ENCODE measurements at places on chromosomes 2 and 18. TPM values are rescaled to one million over a fixed set of nuclear protein-coding genes. Genes with fewer than 3 reads are reported as not detected.
A peak's percentile ranks its signal among the peaks of the same experiment; 100 is the strongest.

DNA sequence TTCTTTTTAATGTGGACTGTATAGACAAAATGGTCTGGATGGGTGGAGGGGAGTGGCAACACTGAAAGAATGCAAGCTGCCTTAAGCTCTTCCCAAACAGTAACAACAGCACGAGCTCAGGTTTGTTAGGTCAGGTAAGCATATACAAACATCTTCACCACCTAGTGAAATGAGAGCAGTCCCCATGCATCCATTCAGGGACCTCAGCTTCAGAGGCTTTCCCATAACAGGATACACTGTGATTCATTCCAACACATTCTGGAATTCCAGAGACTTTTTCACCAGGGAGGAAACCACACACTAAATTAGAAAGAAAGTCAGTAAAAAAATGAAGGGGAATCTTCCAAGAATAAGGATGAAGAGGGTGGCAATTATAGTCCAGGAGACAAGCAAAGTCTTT, 50.4 kb upstream of the BZW1 start:
- no peak for DNase-seq

- peak; percentile 29 for DNase-seq
Measured at GRCh38 chr2:8229546-8229986, 452.3 kb upstream of the ID2 start.

GRCh38 chr2:235762832-235763598, 269.2 kb downstream of the AGAP1 start:
- DNase-seq: no peak

DNA sequence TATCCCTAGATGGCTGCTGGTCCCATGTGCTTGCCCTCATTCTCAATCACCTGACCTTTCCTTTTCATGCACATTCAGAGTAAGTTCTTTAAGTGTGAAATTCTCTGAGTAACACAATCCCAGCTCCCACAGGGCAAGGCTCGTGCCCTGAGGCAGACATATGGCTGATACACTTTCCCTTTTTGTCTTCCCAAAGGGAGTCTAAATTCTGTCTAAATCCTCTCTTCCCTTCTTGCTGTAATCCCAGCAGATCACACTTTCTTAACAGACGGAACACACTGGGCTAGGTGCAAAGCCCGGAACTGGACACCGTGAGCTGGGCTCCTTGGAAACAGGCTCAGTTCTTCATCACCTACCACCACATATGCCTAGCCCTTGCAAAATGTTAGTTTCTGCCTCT, 147.6 kb downstream of the GALNT14 start:
- DNase-seq: no peak

The LHCGR gene
- not detected for total RNA-seq

DNA sequence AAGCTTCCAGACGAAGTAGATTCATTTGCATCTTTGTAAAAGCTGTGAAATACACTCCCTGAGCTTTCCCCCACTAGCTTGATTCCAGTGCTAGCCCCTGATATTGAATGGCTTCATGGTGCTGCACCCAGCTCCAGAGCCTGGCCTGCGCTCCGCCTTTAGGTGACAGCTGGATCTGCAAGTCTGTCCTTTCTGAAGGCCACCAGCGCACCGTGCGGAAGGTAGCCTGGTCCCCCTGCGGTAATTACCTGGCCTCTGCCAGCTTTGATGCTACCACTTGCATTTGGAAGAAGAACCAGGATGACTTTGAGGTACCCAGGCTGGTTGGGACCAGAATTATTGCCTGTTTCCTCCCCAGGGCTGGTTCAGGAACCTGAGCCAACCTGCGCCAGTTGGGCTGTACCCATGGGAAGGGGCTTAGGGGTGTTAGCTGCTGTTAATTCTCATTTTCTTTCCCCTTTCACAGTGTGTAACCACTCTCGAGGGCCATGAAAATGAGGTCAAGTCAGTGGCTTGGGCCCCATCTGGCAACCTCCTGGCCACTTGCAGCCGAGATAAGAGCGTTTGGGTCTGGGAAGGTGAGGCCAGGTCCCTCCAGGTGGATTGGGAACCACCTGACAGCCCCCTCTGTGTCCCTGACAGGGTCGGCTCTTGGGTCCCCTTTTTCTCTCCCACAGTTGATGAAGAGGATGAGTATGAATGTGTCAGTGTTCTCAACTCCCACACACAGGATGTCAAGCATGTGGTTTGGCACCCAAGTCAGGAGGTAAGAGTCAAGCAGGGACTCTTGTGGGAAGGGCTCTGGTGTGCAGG, 1.3 kb downstream of the CIAO1 start:
- peak; percentile 41 for DNase-seq

DNA sequence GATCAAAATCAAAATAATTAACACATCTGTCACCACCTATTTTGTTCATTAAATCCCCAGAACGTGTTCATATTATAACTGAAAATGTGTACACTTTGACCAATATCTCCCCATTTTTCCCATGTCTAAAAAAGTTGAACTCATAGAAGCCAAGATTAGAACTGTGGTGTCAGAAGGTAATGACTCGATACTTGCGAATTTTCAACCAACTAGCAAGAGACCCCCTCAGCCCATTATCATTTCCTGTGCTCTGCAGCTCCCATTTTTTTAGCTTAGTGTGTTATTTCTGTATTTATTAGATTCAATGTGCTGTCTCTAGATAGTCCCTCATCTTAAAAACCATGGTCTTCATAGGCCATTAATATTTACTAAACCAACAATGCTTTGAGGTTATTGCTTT, 248.7 kb upstream of the PIK3C3 start:
- DNase-seq: no peak

The AMER3 gene
- not detected for total RNA-seq

GRCh38 chr2:7599462-7600258, 682.4 kb downstream of the RNF144A start:
- DNase-seq: no peak

- DNase-seq: no peak
Measured at GRCh38 chr2:15565994-15566671, 5.0 kb upstream of the NBAS start.

- DNase-seq: no peak
Measured at GRCh38 chr2:221554769-221555493, 17.2 kb downstream of the EPHA4 start.

The PGAP1 gene
- total RNA-seq: 17.4 TPM

GRCh38 chr2:8543060-8543382, 138.8 kb upstream of the ID2 start:
- DNase-seq: no peak

GRCh38 chr2:217884985-217885384, 117.8 kb downstream of the TNS1 start:
- DNase-seq: no peak

DNA sequence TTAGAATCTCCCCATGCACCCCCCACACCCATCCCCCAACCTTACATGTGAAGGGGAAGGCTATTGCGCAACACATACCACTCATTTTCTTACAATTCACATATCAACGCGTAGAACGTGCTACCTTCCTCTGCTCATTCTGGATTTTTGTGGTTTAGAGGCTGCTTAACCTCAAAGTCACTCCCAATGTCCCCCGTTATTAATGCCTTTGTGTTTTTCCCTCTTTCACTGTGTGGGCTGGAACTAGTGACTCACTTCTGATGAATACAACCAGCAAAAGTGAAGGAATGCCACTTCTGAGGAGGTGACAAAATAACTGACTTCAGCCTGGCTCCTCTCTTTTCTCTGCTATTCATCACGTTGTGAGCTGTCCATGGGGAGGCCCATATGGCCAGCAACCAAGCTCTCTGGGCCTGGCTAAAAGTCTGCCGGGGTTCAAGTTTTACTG, 342.5 kb upstream of the NXPH2 start:
- no peak for DNase-seq

DNA sequence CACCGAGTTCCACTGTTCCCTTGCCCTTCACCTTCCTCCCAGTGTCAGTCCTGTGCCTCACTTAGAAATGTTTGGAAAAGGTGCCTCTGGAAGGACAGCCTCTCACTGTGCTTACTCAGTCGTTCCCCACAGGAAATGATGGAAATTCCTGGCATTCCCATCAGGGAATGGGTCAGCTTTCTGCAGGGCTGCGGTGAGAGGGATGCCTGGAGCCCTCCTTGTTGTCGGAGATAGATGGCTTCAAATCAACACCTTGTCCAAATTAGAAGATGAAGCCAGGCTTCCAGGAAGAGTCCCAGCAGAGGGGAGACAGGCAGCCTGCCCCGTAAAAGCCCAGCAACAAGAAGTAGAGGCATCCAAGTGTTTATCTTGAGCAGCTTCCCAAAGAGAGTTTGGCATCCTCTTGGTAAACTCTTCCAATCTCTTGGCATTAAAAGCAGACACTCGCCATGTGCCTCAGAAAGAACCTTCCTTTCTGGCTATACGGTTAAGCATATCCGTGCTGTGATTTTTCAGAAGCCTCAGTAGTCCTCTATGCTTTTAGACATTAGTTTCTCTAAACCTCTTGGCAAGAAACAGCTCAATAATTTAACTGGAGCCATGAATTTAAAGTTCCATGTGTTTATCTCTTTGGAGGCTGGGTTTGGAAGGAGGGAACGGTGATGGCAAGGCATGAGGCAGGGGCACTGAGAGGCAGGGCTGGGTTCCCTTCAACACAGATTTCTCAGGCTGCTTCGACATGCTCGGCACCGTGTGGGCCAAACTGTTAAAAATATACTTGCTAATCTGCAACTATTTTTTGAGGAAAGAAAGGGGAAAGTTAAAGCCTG, 25.1 kb downstream of the COLEC12 start:
- no peak for DNase-seq

The UPP2 gene
- total RNA-seq: not detected

GRCh38 chr2:238220892-238221521, 17.5 kb upstream of the ILKAP start:
- no peak for DNase-seq

The EVX2 gene
- not detected for total RNA-seq

- DNase-seq: no peak
Measured at GRCh38 chr18:48126240-48126639, 195.8 kb upstream of the SMAD2 start.

The CREB1 gene
- total RNA-seq: 100 TPM

The ACTG2 gene
- total RNA-seq: 1.3 TPM

DNA sequence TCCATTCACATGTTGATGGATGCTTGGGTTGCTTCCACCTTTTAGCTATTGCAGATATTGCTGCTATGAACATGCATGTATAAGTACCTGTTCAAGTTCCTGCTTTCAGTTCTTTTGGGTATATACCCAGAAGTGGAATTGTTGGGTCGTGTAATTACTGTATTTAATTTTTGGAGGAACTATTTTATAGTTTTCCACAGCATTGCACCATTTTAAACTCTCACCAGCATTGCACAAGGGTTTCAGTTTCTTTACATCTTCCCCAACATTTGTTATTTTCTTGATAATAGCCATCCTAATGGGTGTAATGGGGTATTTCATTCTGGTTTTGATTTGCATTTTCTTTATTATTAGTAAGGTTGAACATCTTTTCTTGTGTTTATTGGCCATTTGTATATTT, 16.0 kb downstream of the ACTR3 start:
- no peak for DNase-seq

The PFN4 gene
- not detected for total RNA-seq

DNA sequence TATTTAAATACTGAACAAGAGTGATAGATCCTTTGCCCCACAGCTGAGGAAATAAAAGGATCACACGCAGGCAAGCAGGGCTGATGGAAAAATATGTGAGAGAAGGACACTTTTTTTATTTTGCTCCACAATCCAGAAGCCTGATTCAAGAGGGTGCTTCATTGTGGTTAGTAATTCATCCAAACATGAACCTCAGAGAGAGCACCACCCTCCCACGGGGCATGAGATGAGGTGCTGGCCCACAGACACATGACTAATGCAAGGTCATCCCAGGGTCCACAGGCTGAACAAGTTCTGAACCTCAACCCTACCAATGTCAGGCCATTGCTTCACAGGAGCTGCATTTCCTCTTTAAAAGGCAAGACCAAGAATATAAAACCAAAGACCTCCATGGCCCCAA, 239.6 kb downstream of the MREG start:
- no peak for DNase-seq

- DNase-seq: no peak
Measured at GRCh38 chr2:19860022-19860421, 41.8 kb downstream of the TTC32 start.

The TP53I3 gene
- 0.58 TPM for total RNA-seq

The CD8A gene
- total RNA-seq: 194 TPM

GRCh38 chr2:240127191-240127750, 8.8 kb downstream of the COPS9 start:
- no peak for DNase-seq

The PROKR1 gene
- total RNA-seq: not detected

- DNase-seq: no peak
Measured at GRCh38 chr18:12796448-12796847, 87.6 kb downstream of the PTPN2 start.

- DNase-seq: no peak
Measured at GRCh38 chr2:223052548-223053483, 826 bp downstream of the KCNE4 start.

- DNase-seq: no peak
Measured at GRCh38 chr2:219619235-219619634, 8.2 kb upstream of the SLC4A3 start.

The SH3YL1 gene
- 71.4 TPM for total RNA-seq

GRCh38 chr2:200148366-200148765, 158.1 kb upstream of the SPATS2L start:
- DNase-seq: no peak

GRCh38 chr2:60794271-60794863, 38.3 kb downstream of the PAPOLG start:
- no peak for DNase-seq

GRCh38 chr2:171217330-171217729, 56.6 kb upstream of the TLK1 start:
- no peak for DNase-seq

- no peak for DNase-seq
Measured at GRCh38 chr2:47037678-47038077, 117.4 kb downstream of the STPG4 start.

- no peak for DNase-seq
Measured at GRCh38 chr2:33085646-33086045, 138.9 kb downstream of the LTBP1 start.

DNA sequence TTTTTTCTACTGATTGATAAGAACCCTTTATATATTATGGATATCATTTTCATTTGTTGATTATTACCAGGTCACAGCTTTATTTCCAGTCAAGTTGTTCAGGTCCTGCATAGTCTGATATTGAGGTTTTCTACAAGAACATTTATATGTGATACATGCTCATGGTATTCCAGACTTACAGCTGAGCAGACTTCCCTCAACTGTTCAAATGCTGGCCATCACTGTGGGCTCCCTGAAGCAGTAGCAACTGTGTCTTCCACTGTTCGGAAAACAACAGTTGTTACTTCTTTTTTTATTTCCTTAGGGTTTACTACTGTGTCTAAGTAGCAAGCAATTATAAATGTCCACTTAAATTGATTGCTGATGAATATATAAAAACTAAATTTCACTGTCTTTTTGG, 79.5 kb downstream of the DGKD start:
- DNase-seq: no peak

The RAB27B gene
- 3.0 TPM for total RNA-seq

- no peak for DNase-seq
Measured at GRCh38 chr2:181642086-181642485, 14.8 kb downstream of the CERKL start.

DNA sequence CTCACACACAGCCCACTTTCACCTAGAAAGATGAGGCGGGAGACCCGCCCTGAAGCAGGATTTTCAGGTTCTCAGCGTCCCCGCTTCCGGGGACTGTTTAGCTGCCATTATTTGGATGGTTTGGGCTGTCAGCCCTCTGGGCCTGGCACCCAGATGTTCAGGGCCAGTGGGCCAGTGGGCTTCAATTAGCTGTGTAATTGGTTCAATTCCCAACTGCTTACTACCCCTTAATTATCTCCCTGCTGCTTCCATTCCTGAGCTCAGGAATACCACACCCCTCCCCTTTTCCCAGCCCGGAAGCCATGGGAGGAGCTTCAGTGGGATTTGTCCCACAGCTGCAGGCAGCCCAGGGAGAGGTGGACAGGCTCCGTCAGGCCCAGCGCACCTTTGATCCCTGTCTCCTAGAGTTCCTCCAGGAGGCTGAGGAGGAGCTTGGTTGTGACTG, 114.1 kb upstream of the MYCN start:
- no peak for DNase-seq

- no peak for DNase-seq
Measured at GRCh38 chr2:111656436-111656835, 227.6 kb downstream of the ANAPC1 start.
